ENCODE measurements at places on chromosomes 6 and 20.

GRCh38 chr6:124963416-124963785 lies 1.2 kb downstream of the RNF217 start:
- DNase-seq: no peak

DNA sequence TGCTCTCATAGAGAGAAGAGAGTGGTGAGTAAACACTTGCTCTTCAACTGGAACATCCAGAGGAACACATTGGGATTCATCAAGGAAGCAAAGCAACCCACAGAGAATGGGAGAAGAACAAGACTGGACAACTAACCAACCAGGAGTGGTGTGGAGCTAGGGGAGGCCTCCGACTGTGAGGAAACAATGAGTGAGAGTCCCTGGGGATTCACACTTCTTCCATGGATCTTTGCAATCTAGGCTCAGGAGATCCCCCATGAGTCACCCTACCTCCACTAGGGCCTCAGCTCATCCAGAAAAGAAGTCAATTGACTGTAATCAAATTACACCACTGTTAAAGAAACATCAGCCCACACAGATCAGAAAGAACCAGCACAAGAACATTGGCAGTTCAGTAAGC lies 42.3 kb upstream of the CLVS2 start:
- no peak for DNase-seq

DNA sequence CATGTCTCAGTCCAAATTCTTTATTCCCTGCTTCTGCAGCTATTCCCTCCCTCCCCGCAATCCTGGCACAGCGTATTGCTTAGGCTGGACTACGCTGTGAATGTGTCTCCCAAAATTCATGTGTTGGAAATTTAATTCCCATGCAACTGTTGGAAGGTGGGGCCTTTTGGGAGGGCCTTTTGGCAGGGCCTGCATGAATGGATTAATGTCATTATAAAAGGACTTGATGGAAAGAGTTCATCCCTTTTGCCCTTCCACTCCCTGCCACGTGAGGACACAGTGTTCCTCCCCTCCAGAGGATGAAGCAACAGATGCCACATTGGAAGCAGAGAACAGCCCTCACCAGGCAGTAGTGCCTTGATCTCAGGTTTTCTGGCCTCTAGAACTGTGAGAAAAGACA lies 20.4 kb upstream of the NOTCH4 start:
- no peak for DNase-seq

DNA sequence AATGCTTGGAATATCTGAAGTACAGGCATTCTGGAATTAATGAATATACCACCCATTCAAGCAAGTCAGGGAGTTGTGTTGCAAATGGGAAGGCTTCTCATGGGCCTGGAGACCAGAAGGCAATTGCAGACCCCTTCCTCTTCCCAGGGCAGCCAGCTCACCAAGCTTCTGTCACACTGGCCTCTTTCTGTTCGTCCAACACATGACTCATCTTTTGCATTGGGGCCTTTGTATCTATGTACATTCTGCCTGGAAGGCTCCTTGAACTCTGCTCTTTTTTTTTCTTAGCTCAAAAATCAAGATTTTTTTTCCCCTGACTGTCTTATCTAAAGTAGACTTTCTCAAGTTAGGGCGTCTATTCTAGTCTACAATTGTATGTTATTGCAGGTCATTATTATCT lies 132.9 kb upstream of the MYLIP start:
- no peak for DNase-seq

DNA sequence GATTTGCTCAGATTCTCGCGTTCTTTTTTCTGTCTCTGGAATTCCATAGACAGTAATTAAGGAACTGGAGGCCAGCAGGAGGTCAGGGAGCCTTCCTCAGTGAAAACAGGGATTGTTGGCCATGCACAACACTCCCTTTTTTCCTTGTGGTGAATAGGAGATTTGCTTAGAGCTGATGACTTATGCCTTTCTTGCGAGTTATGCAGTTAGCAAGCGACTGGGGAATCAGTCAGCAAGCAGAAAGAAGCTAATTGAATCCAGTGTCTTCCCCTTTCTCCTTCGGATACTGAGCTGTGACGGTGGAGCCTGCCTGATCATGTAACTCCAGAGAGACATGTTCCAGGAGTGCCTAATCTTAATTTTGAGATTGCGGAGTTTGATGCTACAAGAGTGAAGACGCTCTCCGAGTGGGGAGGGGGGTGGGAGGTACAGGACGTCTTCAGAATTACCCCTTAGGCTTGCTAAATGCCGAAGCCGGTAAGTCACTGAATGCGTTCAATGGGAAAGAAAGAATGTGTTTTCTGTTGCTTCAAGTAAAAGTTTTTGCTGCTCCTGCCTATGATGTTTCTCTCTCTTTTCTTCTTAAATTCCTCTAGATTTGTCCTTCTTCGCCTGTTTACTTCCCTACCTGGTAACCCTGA lies 165.9 kb downstream of the SASH1 start:
- no peak for DNase-seq

DNA sequence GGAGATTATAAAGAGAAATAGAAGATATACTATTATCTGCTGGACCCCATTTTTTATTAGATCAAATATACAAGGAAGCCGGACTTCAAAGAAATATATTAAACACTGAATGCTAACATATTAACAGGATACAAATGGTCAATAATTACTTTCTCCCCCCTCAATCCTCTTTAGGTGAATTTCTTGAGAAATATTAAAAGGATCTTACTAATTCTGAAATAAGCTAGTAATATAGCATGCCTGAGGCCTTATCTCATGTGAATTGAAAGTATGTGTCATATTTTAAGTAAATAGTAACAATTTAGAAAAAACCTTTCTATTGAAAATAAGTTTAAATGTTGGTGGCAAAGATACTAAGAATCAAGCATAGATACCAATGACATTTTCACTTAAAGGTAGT lies 954.7 kb upstream of the MAN1A1 start:
- no peak for DNase-seq

GRCh38 chr20:43541214-43541613 lies 17.6 kb upstream of the SGK2 start:
- no peak for DNase-seq

DNA sequence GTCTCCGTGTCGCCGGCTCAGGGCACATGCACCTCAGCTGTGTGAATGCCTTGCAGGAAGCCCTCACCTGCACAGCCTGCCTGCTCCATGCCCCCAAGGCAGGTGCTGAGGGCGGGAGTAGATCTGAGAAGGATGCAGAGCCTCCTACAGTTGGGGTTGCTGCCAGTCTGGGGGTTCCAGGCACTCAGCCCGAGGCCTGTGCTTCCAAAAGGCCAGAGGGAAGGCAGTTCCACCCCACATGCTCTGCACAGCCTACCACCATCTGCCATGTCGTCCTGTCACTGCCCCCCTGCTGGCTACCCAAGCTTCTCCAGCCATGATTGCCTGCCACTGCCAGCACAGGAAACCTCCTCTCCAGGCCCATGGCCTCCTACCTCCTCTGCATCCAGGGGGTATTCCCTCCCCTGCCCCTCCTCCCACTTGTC lies 19.3 kb downstream of the ACSS1 start:
- no peak for DNase-seq

DNA sequence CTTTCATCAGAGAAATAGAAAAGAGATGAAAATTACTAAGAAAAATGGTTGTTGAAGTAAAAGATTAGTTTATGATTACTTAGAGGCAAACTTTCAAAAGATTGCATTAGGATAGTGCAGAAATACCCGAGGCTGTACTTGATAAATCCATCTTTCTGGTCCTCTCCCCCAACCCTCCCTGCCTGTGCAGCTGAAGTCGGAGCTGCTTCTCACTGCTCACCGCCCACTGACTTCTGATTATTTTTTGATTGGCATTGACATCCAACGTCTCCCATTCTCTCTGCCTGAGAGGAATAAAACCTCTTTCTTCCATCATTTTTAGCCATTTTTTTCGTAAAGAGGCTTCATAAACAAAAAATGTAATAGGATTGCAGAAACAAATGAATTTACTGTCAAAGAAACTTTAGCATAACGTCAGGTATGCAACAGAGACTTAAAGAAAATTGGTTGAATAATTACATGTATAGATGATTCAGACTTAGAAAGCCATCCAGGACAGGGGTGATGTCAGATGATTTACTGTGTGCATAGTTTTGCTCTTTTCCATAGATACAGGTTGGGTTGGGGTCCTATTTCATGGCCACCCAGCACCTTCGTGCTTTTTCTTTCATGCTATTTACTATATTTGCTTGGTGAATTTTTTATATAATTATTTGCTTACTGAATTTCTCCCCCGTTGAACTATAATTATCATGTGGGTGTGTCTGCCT lies 53.6 kb upstream of the EDN3 start:
- no peak for DNase-seq

DNA sequence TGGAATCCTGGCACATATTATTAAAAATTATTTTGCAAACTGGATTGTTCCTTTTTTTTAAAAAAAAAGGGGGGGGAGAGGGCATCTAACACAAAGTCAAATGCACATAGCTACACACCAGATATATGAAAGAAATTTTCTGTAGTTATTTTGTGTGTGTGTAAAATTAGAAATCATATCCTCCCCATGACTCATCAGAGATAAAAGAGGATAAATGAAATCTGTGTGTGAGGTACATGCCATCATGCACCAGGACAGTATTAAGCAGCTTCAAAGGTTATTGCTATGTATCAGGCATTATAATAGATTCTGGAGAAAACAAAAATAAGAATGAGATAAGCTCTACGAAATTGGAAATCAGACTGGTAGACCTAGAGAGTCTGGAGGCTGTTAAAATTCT lies 5.2 kb downstream of the BTBD9 start:
- no peak for DNase-seq

GRCh38 chr6:35058865-35059522 lies 82.1 kb downstream of the TCP11 start:
- peak; percentile 67 for DNase-seq

DNA sequence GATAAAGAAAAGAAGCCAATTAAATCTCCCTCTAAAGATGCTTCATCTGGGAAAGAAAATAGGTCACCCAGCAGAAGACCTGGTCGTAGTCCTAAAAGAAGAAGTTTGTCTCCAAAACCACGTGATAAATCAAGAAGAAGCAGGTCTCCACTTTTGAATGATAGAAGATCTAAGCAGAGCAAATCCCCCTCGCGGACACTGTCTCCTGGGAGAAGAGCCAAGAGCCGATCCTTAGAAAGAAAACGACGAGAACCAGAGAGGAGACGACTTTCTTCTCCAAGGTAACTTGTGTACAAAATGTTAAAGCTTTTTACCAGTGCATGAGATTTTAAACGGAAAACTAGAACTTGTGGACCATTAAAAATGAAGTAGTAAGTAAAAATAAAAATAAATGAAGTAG lies 46.5 kb downstream of the FAM217A start:
- no peak for DNase-seq

GRCh38 chr6:47157653-47158219 lies 115.6 kb upstream of the ADGRF1 start:
- no peak for DNase-seq

DNA sequence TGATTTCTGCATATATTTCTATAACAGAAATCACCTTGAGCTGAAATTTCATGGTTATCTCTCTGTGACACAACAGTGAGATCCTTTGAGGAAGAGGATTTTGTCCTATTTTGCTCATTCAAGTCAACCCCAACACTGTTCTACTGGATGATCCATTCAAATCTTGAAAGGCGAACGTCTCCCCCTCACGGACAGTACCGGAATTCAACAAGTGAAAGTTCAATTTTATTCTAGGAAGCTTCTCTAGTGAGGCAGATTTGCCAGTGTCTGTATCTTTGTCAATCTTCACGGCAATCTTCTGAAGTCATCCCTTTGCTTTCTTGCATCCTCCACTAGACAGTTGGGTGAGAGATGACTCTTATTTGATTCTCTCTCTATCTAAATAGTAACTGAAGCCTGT lies 91.7 kb upstream of the PDE7B start:
- DNase-seq: no peak

GRCh38 chr20:51710361-51710894 lies 57.8 kb downstream of the ATP9A start:
- DNase-seq: no peak

DNA sequence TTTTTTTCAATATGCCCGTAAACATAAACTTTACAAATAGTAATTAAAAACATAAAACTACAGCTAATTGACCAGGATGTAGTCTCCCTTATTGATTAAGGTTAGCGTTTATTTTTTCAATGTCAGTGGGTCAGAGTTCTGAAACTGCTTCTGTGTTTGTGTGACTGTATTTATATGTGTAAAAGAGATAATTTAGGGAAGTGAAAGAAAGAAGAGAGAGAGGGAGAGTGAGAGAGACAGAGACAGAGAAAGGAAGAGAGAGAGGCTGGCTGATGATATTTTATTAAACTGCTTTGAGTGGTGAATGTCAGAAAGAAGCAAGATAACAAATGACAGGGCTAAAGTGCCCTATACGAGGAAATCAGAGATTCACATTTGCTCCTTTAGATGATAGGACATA lies 266.1 kb upstream of the PTCHD4 start:
- DNase-seq: no peak

DNA sequence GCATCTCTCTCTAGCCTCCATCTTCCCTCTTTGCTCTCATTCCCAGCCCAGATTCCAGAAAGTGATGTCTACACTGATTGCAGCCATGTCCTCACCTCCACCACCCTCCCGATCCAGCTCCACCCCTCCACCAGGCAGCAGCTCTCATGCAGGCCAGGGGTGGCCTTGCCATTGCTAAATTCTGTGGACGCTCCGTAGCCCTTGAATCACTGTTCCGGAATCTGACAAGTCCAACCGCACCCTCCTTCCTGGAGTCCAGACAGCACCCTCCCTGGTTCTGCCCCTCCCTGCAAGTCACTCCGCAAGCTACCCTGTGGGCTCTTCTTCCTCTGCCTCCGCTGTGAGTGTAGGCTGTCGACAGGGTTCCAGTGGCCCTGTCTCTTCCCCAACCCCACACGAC lies 26.2 kb downstream of the TNXB start:
- DNase-seq: no peak

DNA sequence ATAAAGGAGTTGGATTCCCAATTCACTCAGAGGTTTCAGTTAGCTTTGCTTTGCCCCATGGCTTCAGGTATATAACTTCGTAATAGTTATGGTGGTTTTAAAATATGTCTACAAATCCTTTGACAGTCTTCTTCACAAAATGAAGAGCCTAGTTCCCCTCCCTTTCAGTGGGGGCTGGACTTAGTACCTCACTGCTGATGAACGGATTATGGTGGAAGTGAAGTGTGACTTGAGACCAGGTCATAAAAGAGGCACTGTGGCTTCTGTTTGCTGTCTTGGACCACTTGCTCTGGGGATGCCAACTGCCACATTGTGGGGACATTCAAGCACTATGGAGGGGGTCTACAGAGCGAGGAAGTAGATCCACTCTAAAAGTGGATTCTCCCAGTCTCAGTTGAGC lies 47.5 kb upstream of the NUP153 start:
- DNase-seq: no peak
